ENCODE measurements at places on chromosomes 12 and 14. TPM values are rescaled to one million over a fixed set of nuclear protein-coding genes. Genes with fewer than 3 reads are reported as not detected.

EFS gene
- total RNA-seq, result not detected

RNASE7 gene
- total RNA-seq, result not detected

ERBB3 gene
- total RNA-seq, result 0.99 TPM

LUM gene
- not detected for total RNA-seq

CCDC60 gene
- not detected for total RNA-seq
